HS-5 (cell line): ENCODE measurements at places on chromosomes 1 and 21.

DNA sequence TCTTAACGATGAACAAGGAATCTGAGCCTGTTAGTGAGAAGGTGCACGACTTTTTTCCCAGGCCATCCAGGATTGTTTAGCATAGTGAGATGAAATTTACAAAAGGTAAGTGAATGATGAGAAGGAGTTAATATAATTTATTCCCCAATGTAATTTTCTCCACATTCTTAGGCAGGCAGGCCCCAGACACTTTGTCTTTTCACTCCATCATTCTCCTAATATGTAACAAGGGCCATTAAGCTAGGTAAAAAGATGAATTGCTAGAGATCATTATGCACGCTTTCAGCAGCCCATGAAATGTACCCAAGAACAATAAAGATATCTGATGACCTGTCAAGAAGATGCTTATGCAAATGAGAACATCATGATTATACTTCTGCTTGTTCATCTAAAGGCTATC is 24.1 kb downstream of the NIBAN1 start:
- no peak for DNase-seq

GRCh38 chr1:88514544-88515060 is 169.5 kb upstream of the PKN2 start:
- no peak for DNase-seq

DNA sequence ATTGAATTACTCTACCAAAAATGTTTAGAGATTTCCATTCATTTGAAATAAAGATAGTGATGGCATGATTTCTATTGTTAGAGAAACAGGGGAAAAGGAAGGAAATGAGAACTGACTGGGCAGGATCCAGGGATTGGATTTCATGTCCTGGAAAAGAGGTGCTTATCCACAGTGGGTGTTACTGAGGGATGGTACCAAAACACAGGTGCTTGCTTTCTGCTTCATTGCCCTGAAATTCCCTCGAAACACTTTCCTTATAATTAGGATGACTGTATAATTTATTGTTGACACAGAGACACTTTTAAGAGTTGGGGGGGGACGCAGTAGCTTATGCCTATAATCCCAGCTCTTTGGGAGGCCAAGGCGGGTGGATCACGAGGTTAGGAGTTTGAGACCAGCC is 185.0 kb upstream of the KCNK2 start:
- no peak for DNase-seq

- peak; percentile 47 for DNase-seq
These were observed at the start of gene ZNF593 for GRCh38 chr1:26169669-26170471. Gene ZNF593, plus strand, starts transcription at chr1:26169908. Its CDS starts 76 bp downstream, at chr1:26169984.

GRCh38 chr1:212070720-212071302 is 35.3 kb downstream of the DTL start:
- no peak for DNase-seq

DNA sequence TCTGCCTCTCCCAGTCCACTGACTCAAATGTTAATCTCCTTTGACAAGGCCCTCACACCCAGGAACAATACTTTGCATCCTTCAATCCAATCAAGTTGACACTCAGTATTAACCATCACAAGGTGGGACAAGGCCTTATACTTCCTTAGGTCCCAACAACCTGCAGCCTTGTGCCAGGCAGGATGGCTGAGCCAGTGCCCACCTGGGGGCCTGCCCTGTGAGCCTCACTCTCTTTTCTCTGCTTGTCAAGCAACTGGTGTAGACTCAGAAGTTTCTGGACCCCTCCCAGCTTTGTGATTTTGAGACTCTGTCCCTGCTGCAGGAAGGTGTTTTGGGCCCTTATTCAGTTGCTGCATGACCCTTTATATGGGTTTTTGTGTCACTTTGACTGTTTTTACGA is 310.0 kb upstream of the C1orf174 start:
- DNase-seq = no peak

- no peak for DNase-seq
These were observed 2.7 kb upstream of the CD5L start for GRCh38 chr1:157844089-157844830.

- DNase-seq = no peak
These were observed 154.4 kb downstream of the ZSCAN20 start for GRCh38 chr1:33626801-33627200.

GRCh38 chr1:172897738-172898137 is 153.0 kb downstream of the TNFSF18 start:
- DNase-seq = peak; percentile 68

- no peak for DNase-seq
These were observed 8.6 kb upstream of the ACTN2 start for GRCh38 chr1:236677641-236678235.

DNA sequence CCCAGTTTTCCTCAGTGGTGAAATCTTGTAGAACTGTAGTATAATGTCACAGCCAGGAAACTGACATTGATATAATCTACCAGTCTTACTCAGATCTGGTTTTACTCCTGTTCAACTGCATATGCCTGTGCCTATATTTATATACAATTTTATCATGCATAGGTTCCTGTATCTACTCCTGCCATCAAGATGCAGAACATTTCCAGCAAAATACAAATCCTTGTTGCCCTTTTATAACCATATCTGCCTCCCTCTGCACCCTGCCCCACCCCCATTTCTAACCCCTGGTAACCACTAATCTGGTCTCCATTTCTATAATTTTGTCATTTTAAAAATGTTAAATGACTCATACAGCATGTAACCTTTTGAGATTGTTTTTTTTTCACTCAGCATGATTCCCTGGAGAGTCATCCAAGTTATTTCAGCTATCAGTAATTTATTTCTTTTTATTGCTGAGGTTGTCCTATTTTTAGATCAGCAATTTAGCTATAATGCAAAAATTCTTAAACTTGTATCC is 8.1 kb downstream of the UTP25 start:
- no peak for DNase-seq

DNA sequence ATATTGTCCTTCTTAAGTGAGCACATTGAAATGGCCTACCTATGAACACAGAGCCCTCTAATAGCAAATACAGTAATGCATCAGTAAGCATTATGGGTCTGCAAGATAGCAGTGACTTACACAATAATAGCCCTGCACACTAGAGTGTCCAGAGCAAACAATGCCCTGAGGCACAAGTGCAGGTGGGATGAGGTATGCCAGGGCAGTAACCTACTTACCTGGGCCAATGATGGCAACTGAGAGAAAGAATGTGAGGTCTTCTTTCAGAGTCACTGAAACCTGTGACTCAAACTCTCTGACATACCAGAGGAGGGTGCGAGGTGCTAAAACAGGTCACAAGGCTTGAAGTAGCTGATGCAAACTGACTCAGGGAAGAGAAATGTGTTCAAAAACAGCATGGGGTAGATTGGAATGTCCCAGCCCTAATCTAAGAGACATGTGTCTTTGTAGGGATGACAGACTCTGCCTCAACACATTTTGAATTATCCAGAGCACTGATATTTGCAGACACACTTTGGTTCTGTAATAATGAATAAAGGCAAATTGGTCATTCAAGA is 168.5 kb upstream of the RUNX1 start:
- peak; percentile 88 for DNase-seq

DNA sequence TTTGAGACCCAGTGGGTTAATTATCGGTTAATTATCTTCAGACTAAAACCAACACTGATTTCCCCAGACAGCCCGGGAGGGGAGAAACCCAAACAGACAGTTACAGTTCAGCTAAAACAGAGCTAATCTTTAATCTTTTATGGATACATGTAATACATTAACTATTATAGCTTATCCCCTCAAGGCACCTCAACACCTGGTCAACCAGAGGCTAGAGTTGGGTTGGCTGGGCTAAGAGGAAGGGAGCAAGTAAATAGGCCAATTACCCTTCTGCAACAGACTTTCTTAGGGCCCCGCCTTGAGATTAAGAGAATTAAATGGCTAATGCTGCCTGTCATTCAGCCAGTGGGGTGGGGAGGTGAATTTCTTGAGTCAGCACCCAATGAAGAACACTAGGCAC is 6.6 kb upstream of the MED18 start:
- DNase-seq = no peak

DNA sequence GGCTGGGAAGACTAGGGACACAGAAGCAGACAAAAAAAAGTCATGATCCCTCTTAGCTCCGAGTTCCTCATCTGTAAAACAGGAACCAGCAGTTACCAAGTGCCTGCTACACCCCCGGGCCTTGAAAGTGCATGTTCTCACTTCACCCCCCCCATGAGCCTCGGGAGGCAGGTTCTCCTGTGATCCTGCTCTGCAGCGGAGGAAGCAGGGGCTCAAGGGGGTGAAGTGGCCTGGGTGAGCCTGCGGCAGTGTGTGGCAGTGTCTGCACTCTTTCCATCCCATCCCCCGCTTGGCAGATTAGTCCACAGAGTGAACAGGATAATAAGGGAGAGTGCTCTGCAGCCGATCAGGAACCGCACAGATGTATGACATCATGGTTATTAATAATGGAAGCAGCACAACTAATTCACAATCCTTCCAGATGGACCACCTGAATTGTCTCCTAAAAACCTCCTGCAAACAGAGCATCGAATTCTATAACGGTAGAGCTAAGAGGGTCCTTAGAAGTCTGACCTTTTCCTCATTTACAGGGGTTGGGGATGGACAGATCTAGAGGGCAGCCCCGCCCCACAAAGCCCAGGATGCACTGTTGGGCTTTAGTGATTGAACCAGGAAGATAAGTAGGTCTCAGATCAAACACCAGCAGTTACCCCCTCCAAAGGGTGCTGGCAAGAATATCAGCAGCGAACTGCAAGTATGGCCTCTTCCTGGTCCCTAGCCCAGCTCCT is 174.1 kb upstream of the EDN2 start:
- no peak for DNase-seq

- no peak for DNase-seq
These were observed 63.8 kb upstream of the PRRC2C start for GRCh38 chr1:171421413-171422020.

- DNase-seq = no peak
These were observed 1.7 kb downstream of the FMN2 start for GRCh38 chr1:240093120-240093961.

GRCh38 chr1:215474940-215475339 is 92.2 kb upstream of the KCTD3 start:
- no peak for DNase-seq

- no peak for DNase-seq
These were observed 102.8 kb upstream of the ZNF648 start for GRCh38 chr1:182164273-182164672.

DNA sequence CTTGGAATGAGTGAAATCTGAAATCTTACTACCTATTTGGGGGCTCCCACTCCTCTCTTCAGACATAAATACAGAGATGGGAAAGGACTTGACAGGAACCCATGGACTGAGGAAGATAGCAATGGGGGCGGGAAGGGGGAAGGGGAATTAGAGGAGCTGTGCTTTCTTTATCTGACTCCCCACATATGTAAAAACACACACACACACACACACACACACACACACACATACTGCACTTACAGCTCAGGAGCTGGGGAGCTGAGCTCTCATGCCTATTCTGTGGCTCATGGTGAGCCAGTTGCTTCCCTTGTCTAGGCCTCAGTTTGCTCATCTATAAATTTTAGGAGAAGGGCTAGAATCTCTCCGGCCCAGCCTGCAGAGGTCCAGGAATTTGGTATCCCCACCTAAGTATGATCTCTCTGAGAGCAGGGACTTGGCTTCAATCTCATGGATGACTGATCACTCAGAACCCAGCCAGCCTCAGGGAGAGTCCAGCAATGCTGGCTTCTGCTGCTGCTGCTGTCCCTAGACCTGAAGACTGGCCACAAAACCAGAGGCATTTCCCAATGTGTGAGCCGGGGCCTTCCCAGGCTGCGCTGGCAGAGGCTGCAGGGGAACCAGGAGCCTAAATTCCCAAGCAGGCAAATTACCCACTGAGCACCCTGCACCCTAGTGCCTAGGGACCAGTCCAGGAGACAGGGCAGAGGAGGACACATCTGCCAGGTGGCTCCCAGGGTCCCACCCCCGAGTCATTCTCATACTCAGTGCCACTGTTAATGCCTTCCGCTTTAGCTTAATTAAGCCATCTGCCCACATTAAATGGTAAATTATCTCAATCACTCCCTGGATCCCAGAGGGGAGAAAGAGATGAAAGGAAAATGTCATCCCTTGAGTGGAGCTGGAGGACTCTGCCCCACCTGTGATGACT is 57.5 kb upstream of the RBM15 start:
- DNase-seq = no peak

DNA sequence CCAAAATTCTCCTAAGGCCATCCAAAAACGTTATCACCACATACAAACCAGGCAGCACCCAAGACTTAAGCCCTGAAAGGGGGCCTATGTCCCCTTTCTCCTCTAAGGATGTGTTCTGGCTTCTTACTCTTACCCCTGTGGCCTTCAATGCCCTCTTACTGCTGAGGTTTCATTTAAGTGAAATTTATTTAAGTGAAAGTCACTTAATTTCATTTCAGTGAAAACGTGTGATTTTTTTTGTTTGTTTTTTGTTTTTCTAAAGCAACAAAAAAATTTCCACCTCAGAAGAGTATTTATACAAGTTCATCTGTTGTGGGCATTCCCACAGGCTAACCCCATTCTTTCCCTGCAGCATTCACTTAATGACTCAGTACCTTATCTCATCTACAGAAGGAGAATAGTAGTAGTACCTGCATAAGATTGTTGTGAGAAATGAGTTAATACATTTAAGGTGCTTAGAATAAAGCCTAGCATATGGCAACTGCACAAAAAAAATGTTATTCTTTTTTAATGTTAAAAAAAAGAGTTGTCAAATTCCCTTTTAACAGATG is 220.6 kb downstream of the CHRM3 start:
- no peak for DNase-seq

GRCh38 chr1:240188139-240188538 is 96.5 kb downstream of the FMN2 start:
- no peak for DNase-seq

DNA sequence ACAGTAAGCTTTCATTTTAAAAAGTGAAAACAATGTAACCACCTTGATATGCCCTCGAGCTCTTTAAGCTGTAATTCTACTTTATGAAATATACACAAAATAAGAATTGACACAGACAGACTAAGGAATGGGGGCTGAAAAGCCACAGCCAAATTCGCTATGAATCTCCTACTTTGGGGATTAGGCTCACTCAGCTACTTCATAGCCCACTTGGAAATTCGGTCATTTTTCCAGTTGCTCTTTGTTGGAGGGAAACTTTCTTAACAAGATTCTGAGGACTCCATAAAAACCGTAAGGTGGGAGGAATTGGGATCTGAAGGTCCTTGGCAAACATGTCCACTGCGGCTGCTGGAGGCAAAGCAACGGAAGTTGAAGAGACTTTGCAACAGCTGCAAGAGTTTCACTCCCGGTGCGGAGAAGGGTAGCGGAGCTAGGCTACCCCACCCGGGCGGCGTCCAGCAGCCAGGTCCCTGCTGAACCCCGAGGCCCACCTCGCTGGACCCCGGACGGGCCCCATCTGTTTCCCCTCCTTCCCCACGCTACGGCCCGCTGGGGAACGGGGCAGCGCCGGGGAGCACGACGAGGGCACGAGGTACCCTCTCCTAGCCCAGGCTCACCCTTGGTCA is 634 bp downstream of the MYCBP start:
- DNase-seq = no peak

- DNase-seq = no peak
These were observed at the start of gene PCSK9 for GRCh38 chr1:55039342-55040082. Gene PCSK9, plus strand, starts transcription at chr1:55039548. Its CDS starts 290 bp downstream, at chr1:55039838.
